ENCODE measurements at places on chromosomes 4 and X. TPM values are rescaled to one million over a fixed set of nuclear protein-coding genes. Genes with fewer than 3 reads are reported as not detected.

GRCh38 chrX:13467243-13467642, 102.2 kb upstream of the EGFL6 start:
- H3K27ac ChIP-seq: no peak overlapping the region
- no peaks in the 10 kb centered on the region for H3K27me3 ChIP-seq
- no peak overlapping the region for H3K4me3 ChIP-seq
- no peaks in the 10 kb centered on the region for H3K4me1 ChIP-seq
- DNase-seq: no peak

DNA sequence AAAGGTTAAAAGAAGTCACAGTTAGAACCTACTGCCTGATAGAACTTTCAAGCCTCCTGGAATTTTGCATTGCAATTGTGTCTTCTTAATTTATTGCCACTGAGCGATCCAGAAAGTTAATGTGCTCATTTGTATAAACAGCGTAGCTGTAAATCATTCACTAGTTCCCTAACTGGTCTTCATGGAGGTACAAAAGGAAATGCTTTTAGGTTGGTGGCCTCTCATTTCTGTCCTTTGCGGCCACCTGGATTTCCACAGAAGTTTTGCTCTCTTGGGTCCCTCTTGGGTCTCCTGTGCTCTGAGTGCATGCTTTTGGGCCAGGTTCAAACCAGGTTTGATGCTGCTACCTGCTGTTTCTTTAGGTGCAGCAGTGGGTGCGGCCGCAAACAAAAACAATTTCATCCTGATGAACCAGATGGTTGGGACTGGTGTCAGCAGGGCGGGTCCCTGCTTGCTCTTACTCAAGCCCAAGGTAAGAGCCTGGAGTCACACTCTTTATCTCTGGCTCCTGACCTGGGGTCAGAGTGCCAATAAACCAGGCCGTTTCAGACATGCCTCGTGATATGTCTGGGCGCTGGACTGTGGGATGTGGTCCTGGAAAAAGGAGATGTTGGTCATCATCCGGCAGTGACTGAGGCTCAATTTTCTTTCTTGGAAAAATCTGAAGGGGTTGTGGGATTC, 270.1 kb downstream of the PTTG2 start:
- H3K4me3 ChIP-seq: no peak overlapping the region
- H3K36me3 ChIP-seq: no peaks in the 10 kb centered on the region
- no peak for DNase-seq
- no peak overlapping the region for H3K27ac ChIP-seq
- H3K27me3 ChIP-seq: no peaks in the 10 kb centered on the region

DNA sequence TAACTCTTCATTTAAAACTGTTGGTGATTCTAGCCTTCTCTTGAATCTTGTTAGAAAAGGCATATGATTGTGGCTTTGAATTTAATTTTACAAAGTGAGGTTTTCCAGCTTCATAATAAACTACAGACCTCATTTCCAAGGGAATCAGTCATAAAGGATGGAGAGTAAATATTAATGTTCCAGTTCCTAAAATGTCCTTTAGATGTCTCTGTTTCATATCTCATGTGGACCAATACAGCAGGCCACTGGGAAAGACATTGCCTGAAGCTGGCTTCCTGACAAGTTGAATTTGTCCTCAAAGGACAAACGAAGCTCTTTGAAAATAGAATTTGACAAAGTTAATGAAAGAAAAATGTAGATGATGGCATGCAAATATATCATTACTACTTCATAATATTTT, 125.4 kb downstream of the ZNF330 start:
- no peak for DNase-seq
- peaks cover 10% of the 10 kb centered on the region for H3K4me1 ChIP-seq
- no peaks in the 10 kb centered on the region for H3K27me3 ChIP-seq
- H3K4me3 ChIP-seq: no peak overlapping the region
- H3K27ac ChIP-seq: no peak overlapping the region
- no peaks in the 10 kb centered on the region for H3K36me3 ChIP-seq

- H3K36me3 ChIP-seq: no peaks in the 10 kb centered on the region
- H3K27me3 ChIP-seq: no peaks in the 10 kb centered on the region
- no peak overlapping the region for H3K27ac ChIP-seq
Measured at GRCh38 chrX:6849716-6850414, 297.6 kb upstream of the STS start.

The HTN3 gene
- not detected for total RNA-seq

All from spleen (tissue), 13 donors.